IPS DF 6.9 (cell line): ENCODE measurements at places on chromosomes 3 and 15.

DNA sequence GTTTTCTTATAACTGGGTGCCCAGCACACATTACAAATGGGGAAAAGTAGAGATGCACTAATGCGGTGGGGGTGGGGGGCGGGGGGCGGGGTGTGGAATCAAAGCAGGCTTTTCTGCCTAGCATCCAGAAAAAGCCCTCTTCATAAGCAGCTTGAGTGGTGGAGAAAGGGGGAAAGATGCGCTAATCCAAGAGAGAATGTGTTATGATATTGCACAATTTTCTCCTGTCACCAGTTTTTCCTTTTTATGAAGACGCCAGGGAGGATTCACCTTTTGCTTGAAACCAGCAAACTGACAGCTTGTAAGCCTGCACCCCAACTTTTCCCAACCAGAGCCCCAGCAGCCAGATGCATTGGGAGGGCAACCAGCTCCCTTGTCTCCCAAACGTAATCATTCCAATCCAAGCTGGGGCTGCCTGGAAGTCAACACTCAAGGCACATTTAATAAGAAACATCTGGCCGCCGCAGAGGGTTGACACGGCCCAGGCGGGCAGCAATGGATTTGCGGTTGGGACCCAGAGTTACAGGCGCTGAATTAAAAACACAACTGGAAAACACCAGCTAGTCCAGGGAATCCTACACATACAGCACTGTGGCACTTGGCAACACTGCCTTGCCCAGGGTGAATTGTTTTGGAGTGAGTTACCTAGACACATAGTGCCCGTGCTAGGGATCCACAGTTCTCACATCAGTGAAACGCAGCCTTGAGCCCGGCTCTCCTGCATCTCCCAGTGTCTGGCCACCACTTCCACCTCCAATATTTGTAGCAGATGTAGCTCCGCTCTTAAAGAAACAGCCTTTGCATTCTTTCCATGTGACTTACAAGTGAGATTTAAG, 218.5 kb upstream of the PRICKLE2 start:
- no peak for DNase-seq

DNA sequence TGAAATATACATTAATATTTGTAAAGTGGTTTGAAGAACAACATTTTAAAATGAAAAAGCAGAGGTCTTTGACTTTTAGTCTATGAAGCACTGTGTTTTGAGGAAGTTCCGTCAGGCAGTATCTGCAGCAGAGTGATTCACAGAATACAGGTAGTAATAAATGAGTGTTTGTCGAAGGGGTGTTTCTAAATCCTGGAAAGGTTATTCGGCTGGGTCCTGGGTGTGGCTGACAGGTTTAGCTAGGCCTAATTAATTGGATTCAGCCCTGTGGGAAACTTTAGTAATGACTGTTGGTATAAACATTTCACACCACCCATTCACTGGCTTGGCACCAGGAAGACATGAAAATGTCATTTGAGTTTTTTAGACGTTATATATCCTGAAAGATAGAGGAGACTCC, 51.3 kb downstream of the TIPARP start:
- no peak for DNase-seq

DNA sequence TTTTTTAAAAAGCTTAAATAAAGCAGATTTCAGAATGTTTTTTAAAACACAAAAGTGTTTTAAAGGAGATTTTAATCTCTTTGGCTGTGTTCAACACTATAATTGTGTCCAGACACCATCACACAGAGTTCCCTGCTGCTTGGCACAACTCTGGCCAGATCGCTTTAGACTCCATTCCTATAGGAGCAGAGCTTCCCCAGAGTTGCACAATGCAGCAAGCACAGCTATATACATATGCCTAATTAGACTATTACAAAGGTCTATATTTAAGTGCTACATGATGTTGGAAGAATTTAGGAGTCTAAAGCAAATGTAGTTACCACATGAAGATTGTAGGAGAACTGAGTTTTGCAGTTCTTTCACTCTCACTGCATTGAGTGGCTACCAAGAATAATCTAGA, 11.2 kb downstream of the SLC9A9 start:
- no peak for DNase-seq

GRCh38 chr15:25960273-25960672, 97.1 kb upstream of the ATP10A start:
- no peak for DNase-seq

GRCh38 chr3:139440639-139441556, 35.4 kb downstream of the RBP2 start:
- no peak for DNase-seq

DNA sequence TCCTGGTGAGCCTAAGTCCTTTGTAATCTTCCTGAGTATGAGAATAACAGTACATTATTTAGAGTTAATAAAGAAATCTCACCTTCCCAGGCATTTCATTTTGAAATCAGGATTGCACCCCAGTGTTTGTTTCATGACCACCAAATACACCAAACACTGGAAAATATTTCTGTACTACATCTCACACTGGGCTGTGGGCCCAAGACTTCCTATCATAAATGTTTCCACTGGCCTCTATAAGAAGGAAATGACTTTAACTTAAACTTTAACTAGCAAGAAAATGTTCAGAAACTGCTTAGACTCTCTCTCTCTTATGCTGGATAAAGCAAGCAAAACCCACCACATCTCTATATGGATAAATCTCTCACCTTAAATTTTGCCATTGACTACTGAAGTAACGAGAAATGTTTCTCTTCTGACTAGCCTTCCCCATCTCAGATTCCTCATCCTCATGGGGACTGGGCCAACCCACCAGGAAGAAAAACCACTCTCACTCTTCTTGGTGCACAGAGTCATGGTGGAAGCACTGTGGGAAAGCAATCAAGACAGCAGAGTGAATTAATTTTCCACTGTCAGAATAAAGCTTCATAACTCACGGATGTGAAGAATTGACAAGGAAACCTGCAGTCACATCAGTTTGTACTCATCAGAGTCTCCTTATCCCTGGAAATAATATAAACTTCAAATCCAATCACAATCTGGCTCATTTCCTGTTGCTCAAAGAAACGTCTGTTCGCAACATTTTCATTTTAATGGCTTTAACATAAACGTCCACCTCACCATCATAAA, 859.6 kb downstream of the EPHA3 start:
- DNase-seq = no peak

DNA sequence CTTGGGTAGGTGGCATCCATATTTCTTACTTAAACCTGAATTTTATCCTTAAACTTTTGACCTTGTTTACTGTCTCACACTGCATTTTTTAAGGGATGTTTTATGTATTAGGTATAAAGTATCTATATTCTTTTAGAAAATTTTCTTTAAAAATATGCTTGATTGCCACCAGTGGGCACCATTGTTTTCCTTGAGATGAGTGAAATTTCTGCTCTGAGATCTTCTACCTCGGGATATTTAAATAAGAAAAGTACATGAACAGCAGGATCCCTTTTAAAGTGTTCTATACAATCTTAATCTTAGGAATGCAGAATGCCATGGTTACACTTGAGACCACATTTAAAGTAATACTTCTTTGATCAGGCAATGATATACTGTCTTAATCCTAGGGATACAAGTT, 108.7 kb downstream of the SLMAP start:
- DNase-seq = no peak

DNA sequence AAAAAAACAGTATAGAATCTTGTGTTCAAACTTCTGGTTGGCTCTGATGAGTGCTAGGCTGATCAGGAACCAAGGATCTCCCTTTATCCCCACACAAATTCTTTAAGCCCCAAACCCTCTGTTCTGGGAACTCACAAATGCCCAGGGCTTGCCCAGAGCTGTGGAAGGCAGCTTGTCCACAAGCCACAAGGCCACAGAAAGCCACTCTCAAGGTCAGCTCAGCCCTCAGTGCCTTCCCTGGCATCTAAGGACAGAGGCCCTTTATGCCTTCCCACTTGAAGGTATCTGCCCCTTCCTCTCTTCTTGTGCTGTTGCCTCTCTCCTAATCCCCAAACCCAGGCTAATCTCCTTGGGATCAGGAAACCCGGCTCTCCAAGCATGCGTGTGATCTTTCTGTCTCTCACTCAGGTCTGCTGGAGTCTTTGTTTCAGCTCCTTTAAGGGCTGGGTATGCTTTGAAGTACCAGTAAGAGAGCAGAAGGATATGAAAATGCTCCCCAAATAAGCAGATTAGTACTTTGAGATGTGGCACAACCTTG, 145.0 kb upstream of the TRIM42 start:
- no peak for DNase-seq

DNA sequence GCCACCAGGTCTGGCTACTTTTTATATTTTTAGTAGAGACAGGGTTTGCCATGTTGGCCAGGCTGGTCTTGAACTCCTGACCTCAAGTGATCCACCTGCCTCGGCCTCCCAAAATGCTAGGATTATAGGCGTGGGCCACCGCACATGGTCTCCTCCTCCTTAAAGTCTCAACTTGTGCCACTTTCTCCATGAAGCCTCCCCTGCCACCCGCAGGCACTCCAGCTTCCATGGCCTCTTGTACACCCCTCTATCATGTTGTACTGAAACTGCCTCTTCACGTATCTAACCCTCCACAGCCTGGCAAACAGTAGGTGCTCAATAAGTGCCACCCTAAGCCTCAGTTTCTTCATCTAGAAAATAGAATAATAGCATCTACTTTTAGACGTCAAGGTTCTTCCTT, 39.9 kb downstream of the ISG20 start:
- no peak for DNase-seq

- no peak for DNase-seq
Observed at GRCh38 chr15:71409541-71409940, 294.3 kb downstream of the THSD4 start.

DNA sequence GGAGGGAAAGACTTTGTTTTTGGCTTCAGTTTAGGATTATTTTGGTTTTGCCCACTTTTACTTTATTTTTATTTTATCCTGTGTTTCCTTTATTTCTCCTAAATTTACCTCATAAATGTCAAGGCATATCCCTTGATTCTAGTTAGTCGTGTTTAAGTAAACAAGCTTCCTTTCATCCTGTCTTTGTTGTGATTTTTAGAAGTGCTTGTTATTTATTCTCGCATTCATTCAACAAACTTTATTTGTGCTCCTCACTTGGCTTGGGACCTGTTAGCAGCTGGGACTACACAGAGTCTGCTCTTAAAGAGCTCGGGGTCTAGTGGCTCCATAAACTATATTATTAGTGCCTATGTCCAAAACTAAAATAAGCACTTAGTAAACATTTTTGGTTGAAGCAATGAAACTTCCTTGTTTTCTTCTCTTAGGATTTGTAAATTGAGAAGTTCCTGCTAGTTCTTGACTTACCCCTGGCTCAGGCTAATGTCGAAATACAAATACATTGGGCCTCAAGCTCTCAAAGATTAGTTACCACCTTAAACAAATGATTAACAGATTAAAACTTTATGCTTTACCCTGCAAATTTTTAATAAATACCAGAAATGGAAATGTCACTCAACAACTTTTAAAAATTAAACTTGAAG, 19.0 kb upstream of the DMXL2 start:
- DNase-seq = no peak

DNA sequence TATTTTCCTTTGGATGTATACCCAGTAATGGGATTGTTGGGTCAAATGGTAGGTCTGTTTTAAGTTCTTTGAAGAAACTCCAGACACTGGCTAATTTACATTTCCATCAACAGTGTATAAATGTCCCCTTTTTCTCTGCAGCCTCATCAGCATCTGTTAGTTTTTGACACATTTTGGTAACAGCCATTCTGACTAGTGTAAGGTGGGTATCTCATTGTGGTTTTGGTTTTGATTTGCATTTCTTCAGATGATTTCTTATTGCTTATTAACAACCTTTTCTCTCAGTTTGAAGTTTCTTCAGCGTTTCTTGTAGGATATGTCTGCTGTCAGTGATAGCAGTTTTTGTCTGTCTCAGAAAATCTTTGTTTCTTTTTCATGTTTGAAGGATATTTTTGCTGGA, 15.4 kb downstream of the GALK2 start:
- no peak for DNase-seq

DNA sequence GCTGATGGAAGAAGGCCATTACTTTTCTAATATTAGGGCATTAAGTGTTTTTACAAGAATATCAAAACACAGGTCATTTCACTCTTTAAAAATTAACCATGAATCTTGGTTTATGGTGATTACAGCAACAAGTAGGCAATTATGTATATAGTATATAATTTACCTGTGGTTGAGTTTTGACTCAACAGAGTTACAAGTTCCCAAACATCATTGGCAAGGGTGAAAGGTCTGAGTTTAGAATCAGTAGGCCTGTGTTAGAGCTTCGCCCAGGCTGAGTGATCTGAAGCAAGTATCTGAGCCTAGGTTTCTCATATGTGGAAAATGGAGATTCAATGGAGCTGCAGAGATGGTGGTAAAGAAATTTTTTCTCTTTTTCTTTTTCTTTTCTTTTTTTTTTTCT, 25.1 kb upstream of the LPP start:
- no peak for DNase-seq

- DNase-seq = no peak
Observed at GRCh38 chr3:46284981-46285683, 42.9 kb downstream of the CCR3 start.

DNA sequence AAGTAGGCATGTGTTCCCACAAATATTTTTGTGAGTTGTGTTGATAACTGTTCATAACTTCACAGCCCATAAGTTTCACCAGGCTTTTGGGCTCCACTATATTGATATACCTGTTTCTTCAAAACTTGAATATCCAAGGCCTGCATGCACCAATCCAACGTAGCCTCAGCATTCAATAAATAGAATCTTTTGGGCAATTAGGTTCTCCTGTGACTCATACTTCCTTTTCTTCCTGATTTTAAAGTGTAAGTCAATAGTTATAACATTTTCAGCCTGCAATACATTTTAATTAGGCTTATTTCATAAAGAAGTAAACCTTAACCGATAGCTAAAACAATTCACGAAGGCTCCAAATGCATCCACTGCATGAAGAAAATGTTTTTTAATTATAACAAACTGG, 97.8 kb upstream of the SPRED1 start:
- no peak for DNase-seq

DNA sequence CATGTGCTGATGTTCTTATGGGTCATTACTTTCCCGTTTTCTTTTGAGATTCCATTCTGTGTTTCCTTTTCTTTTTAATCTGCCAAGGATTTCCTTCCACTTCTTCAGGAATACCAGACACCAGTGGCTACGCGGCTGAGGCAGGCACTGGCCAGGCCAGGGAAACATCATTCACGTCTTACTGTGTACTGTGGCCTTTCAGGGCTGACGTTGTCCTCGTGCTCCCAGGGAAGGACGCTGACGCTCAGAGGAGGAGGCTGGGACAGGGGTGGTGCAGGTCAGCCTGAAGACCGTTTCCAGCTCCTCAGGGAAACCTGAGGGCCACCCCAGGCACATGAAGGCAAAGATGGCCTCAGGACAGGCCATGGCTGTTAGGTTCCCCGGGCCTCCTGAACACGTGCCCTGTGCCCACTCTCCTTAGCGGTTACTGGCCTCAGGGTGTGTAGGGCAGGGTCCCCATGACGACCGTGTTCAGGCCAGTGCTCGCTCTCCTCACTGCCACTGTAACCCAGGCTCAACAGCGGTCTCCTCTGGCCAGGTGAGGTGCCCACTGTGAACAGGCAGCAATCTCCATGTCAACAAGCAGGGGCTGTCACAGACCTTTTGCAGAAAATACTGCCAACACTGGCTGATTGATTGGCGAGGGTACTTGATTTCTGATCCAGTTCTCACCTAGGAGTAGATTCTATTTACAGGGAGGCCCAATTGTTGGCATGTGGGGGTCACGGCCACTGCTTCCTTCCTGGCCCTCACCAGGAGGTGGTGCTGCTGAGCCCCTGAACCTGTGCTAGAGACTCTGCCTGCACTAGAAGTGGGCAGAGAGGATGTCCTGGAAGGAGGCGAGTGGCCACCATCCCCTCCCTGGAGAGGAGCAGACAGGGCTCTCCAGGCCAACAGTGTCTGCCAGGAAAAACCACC, 169.5 kb downstream of the ATP10A start:
- no peak for DNase-seq

- peak; percentile 66 for DNase-seq
Observed at GRCh38 chr3:48232734-48233133, 8.2 kb upstream of the ZNF589 start.

- peak; percentile 78 for DNase-seq
Observed at GRCh38 chr3:192727032-192727847, at the start of gene FGF12. Gene FGF12, minus strand, starts transcription at chr3:192727541.
